Panc1 (cell line): ENCODE measurements at places on chromosomes 6 and 20. TPM values are rescaled to one million over a fixed set of nuclear protein-coding genes. Genes with fewer than 3 reads are reported as not detected.

DNA sequence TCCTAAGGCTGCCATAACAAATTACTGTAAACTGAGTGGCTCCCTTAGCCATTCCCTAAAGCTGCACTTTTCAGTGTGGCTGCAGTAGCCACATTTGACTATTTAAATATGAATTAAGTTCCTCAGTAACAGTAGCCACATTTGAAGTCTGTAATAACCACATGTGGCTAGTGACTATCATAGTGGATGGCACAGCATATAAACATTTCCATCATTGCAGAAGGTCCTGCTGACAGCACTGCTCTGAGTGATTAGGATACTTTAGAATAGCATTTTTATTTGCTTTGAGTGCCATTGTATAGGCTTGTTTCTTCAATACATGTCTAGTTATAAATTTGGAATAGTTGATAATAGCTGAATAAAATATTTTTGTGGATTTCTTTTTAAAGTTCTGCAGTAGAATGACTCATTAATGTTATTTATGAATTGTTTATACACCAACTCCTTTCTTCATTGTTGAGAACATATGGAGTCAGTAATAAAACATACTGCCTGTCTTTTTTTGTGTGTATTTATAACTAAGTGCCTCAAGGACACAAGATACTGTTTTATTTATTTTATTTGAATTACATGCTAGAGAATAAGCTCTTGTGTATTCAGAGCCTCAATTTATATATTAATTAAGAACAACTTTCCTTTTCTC lies 217.2 kb downstream of the CDKAL1 start:
- H3K36me3 ChIP-seq = no peaks in the 10 kb centered on the region
- H3K4me3 ChIP-seq = no peak overlapping the region
- no peak overlapping the region for H3K27ac ChIP-seq
- no peaks in the 10 kb centered on the region for H3K27me3 ChIP-seq
- DNase-seq = no peak

GRCh38 chr6:107713563-107713962 lies 110.5 kb downstream of the SCML4 start:
- no peak for DNase-seq
- no peaks in the 10 kb centered on the region; the same call in 1 of the 2 replicates for H3K4me1 ChIP-seq
- peaks cover 10% of the 10 kb centered on the region; the same call in 1 of the 2 replicates for H3K27me3 ChIP-seq
- H3K36me3 ChIP-seq = no peaks in the 10 kb centered on the region
- no peak overlapping the region for H3K27ac ChIP-seq
- H3K4me3 ChIP-seq = no peak overlapping the region

DNA sequence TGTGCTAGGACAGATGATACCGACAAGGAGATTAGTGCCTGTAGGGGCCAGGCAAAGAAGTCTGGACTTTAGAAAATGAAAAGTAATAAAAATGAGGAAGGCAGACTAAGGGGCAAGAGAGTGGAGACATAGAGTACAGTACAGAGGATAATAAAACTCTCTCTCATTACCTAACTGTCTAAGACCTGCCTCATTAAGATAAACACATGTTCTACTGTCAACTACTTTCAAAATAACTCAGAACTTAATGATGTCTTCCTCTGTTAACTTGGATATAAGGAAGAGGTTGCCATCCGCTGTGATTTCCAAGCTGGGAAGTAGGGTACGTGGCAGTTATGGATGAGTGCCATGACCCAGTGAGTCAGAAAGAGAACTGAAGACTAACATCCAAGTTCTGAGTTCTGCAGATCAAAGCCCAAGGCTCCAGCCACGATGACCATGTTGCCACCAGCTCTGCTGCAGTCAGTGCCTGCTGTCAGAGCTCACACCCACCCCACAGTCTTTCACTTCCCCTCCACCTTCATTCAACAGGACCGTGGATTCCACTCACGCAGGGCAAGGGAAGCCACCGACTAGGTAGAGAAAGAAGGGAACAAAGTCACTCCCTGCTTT lies 81.8 kb downstream of the KIF16B start:
- no peaks in the 10 kb centered on the region for H3K27me3 ChIP-seq
- H3K27ac ChIP-seq = no peak overlapping the region
- no peak for DNase-seq
- H3K4me1 ChIP-seq = no peaks in the 10 kb centered on the region
- no peaks in the 10 kb centered on the region for H3K36me3 ChIP-seq

DNA sequence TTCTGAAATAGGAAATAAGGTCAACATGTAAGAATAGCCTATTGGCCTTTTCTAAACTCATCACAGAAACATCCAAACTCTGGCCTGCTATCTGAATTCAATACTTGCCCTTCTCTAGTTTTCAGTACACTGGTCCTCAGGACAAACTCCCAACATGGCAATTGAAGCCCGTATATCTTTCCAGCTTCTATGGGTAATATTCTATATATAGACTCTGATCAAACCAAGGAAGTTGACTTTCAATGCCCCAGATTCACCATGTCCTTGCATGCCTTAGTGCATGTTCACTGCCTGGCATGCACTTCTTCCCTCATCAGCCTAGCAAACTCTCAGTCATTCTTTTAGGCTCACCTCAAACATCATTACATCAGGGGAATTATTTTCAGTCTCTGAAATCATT lies 73.2 kb downstream of the RSPO3 start:
- no peak overlapping the region for H3K27ac ChIP-seq
- no peaks in the 10 kb centered on the region for H3K36me3 ChIP-seq
- H3K4me1 ChIP-seq = no peaks in the 10 kb centered on the region
- no peak overlapping the region for H3K4me3 ChIP-seq
- no peak for DNase-seq
- H3K27me3 ChIP-seq = no peaks in the 10 kb centered on the region; the same call in 1 of the 2 replicates

DNA sequence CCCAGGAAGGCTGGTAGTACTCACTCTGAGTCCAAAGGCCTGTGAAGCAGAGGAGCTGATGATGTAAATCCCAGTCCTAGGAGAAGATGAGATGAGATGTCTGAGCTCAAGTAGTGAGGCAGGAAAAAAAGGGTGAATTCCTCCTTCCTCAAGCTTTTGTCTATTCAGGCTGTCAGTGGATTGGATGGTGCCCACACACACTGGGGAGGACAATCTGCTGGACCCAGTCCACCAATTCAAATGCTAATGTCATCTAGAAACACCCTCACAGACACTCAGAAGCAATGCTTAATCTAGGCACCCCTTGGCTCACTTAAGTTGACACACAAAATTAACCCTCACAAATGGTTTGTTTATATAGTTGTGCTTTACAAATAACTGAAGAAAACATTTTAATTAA lies 94.6 kb downstream of the CD109 start:
- H3K36me3 ChIP-seq = 0 out of 2 replicates have a peak, but pooled peaks cover 2% of the 10 kb centered on the region
- DNase-seq = no peak
- peaks cover 3% of the 10 kb centered on the region; the same call in 1 of the 2 replicates for H3K4me1 ChIP-seq
- no peaks in the 10 kb centered on the region for H3K27me3 ChIP-seq

- no peak for DNase-seq
- H3K27ac ChIP-seq = peak overlapping the region; percentile 95
- peaks cover 12% of the 10 kb centered on the region; the same call in 1 of the 2 replicates for H3K4me1 ChIP-seq
- H3K27me3 ChIP-seq = no peaks in the 10 kb centered on the region
- peak overlapping the region; percentile 96 for H3K4me3 ChIP-seq
Measured at GRCh38 chr6:26284537-26285142, 80.4 kb upstream of the BTN3A2 start.

GRCh38 chr6:67362976-67363375 lies 1272.1 kb upstream of the ADGRB3 start:
- no peaks in the 10 kb centered on the region for H3K36me3 ChIP-seq
- no peaks in the 10 kb centered on the region for H3K4me1 ChIP-seq
- DNase-seq = no peak
- no peaks in the 10 kb centered on the region for H3K27me3 ChIP-seq
- H3K4me3 ChIP-seq = no peak overlapping the region
- H3K27ac ChIP-seq = no peak overlapping the region

GRCh38 chr20:47293631-47294030 lies 62.9 kb downstream of the ZMYND8 start:
- peaks cover 28% of the 10 kb centered on the region for H3K36me3 ChIP-seq
- no peak for DNase-seq
- H3K4me3 ChIP-seq = no peak overlapping the region

- H3K36me3 ChIP-seq = no peaks in the 10 kb centered on the region
- no peak overlapping the region for H3K27ac ChIP-seq
- DNase-seq = no peak
- H3K4me3 ChIP-seq = no peak overlapping the region
- no peaks in the 10 kb centered on the region for H3K4me1 ChIP-seq
Measured at GRCh38 chr20:18849131-18849530, 35.5 kb downstream of the SCP2D1 start.

GRCh38 chr6:42410861-42411260 lies 40.9 kb downstream of the TRERF1 start:
- no peak overlapping the region for H3K4me3 ChIP-seq
- DNase-seq = no peak
- H3K36me3 ChIP-seq = no peaks in the 10 kb centered on the region
- H3K4me1 ChIP-seq = peaks cover 17% of the 10 kb centered on the region
- H3K27me3 ChIP-seq = no peaks in the 10 kb centered on the region

GRCh38 chr20:20489054-20489453 lies 121.2 kb downstream of the INSM1 start:
- H3K27ac ChIP-seq = no peak overlapping the region
- H3K4me3 ChIP-seq = no peak overlapping the region
- no peaks in the 10 kb centered on the region for H3K36me3 ChIP-seq
- DNase-seq = no peak

- no peaks in the 10 kb centered on the region for H3K36me3 ChIP-seq
- H3K4me3 ChIP-seq = peak overlapping the region; percentile 47
- H3K27me3 ChIP-seq = no peaks in the 10 kb centered on the region
Measured at GRCh38 chr20:25863536-25864325, 167.1 kb upstream of the ZNF337 start.

GRCh38 chr6:34657307-34657978 lies 39.1 kb downstream of the ILRUN start:
- H3K27ac ChIP-seq = peak overlapping the region; percentile 93
- H3K36me3 ChIP-seq = no peaks in the 10 kb centered on the region
- peak; percentile 65 for DNase-seq
- H3K4me3 ChIP-seq = peak overlapping the region; percentile 29
- H3K27me3 ChIP-seq = no peaks in the 10 kb centered on the region

DNA sequence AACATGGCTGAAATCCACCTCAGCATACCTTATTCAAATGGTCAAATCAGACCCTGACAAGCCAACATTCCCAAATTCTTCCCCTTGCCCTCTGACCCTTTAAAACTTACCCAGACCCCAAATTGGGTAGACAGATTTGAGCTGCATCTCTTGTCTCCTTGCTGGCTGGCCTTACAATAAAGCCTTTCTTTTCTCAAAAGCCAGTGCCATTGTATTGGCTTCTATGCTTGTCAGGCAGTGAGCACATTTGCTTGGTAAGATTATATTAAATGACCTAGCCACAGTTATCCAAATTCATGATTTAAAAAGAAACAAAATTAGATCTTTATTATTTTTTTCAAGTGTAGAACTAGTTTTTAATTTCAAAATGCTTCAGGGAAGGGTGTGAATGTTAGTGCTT lies 67.8 kb upstream of the FAM83B start:
- no peaks in the 10 kb centered on the region for H3K4me1 ChIP-seq
- H3K4me3 ChIP-seq = no peak overlapping the region
- H3K27me3 ChIP-seq = no peaks in the 10 kb centered on the region
- no peaks in the 10 kb centered on the region for H3K36me3 ChIP-seq
- no peak overlapping the region for H3K27ac ChIP-seq
- DNase-seq = no peak

DNA sequence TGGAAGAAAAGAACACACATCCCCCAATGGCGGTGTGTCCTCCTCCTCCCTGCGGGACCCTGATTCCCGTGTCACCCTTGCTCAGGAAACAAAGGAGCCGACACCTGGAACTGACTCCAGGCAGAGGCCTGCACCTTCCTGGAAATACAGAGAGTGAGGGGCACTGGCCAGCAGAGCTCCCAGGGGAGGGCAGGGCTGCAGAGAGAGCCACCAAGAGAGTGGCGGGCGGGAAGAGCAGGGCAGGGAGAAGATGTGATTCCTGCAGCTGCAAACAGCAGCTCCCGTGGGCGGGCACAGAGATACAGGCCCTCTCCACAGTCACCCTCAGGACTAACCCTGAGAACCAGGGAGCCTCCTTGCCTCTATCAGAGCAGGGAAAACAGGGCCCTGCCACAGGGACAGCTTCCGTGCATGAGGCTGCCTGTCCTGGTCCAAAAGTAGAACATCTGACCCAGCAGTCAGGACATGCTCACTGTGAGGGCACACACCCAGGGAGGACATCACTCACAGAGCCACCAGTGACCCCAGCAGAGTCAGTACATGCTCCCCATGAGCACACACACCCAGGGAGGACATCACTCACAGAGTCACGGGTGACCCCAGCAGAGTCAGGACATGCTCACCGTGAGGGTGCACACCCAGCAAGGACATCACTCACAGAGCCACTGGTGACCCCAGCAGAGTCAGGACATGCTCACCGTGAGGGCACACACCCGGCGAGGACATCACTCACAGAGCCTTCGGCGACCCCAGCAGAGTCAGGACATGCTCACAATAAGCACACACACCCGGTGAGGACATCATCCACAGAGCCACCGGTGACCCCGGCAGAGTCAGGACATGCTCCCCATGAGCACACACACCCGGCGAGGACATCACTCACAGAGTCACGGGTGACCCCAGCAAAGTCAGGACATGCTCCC lies 193.1 kb downstream of the DLL1 start:
- H3K27ac ChIP-seq = no peak overlapping the region
- no peaks in the 10 kb centered on the region for H3K36me3 ChIP-seq
- H3K4me3 ChIP-seq = no peak overlapping the region
- peaks cover 3% of the 10 kb centered on the region; the same call in 1 of the 2 replicates for H3K27me3 ChIP-seq
- no peak for DNase-seq

- no peak overlapping the region for H3K4me3 ChIP-seq
- no peak overlapping the region for H3K27ac ChIP-seq
- no peak for DNase-seq
- peaks cover 2% of the 10 kb centered on the region; the same call in 1 of the 2 replicates for H3K27me3 ChIP-seq
- no peaks in the 10 kb centered on the region for H3K36me3 ChIP-seq
Measured at GRCh38 chr20:2527762-2528161, 8.6 kb upstream of the TMC2 start.

DNA sequence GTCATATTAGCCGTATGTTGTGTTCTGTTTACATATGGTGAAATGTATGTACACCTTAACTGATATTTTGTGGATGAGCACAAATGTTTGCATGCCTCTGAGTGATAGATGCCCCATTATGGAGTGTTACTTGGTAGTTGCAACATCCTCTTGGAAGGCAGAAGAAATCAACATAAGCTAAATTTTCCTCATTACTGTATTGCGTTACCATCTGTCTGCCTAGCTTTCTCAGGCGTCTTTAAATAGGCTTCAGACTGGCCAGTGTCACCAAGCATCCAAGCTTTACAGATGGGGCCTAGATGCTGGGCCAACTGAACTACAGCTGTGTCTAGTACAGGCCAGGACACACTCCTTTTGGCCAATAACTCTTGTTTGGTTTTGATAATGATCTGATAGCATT lies 250.6 kb downstream of the SAMD5 start:
- H3K4me3 ChIP-seq = no peak overlapping the region
- H3K4me1 ChIP-seq = no peaks in the 10 kb centered on the region
- H3K27me3 ChIP-seq = no peaks in the 10 kb centered on the region
- no peak overlapping the region for H3K27ac ChIP-seq
- no peaks in the 10 kb centered on the region for H3K36me3 ChIP-seq

GRCh38 chr20:18430172-18430826 lies 36.5 kb downstream of the DZANK1 start:
- H3K4me1 ChIP-seq = peaks cover 15% of the 10 kb centered on the region; the same call in 1 of the 2 replicates
- no peak for DNase-seq
- H3K4me3 ChIP-seq = no peak overlapping the region
- H3K27ac ChIP-seq = no peak overlapping the region
- no peaks in the 10 kb centered on the region for H3K36me3 ChIP-seq

DYNLT2 gene
- total RNA-seq = 2.1 TPM

BMP7 gene
- total RNA-seq = 11.5 TPM

SRMS gene
- total RNA-seq = not detected

SMLR1 gene
- 0.08 TPM for total RNA-seq

KIAA0408 gene
- 0.90 TPM for total RNA-seq

SNHG17 gene
- 60.1 TPM for total RNA-seq

PSORS1C2 gene
- not detected for total RNA-seq

BTNL2 gene
- not detected for total RNA-seq

POPDC3 gene
- total RNA-seq = 29.2 TPM
